ENCODE measurements at places on chromosomes 2 and 18.

GRCh38 chr18:4125627-4126230, 329.4 kb downstream of the DLGAP1 start:
- no peak for DNase-seq

DNA sequence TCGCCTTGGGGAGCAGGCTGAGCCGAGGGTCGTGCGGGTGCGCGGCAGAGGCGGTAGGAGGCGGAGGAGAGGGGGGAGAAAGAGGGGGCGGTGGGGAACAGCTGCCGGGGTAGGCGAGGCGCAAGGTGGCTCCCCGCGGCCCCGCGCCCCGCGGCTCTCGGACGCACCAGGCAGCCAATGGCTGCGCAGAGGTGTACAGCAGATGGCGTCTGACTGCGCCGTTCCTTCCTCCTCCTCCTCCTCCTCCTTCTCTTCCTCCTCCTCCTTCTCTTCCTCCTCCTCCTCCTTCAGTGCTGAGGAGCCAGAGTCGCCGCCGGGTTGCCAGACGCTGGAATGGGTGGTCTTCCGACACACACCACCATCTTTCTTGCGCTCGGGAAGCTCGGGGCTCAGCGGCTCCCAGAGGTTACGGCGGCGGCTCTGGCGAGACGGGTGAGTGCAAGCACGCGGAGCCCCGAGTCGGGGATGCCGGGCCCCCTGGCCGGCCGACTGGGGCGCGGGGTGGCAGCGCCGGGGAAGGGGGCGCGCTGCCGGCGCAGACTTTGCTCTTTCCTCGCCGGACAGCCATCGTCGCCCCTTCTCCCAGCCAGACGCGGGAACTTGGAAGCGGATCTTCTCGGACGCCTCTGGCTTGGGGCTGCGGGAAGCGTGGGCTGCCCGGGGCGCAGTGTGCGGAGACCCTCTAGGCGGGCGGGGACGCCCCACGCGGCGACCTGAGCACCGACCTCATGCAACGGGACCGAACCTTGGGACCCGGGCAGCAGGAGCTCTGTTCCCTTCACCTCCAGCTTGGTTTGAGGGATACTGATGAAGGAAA, at the start of gene THSD7B:
Gene THSD7B (plus strand): TSS at position 290 of the 817 bp plus-strand sequence. CDS start 116,634 bp downstream, outside the sequence.
- DNase-seq, result no peak

GRCh38 chr2:175605640-175606009, 396.4 kb downstream of the LNPK start:
- DNase-seq, result no peak

DNA sequence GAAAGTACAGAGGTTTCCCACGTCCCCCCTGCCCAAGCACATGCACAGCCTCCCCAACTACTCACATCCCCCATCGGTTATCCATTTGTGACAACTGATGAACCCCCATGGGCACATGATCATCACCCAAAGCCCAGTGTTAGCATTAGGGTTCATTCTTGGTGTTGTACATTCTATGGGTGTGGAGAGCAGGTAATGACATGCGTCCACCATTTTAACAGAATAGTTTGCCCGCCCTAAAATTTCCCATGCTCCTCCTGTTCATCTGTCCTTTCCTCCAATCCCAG, 74.3 kb downstream of the LONRF2 start:
- DNase-seq, result no peak

GRCh38 chr2:239642406-239643004, 241.7 kb upstream of the HDAC4 start:
- no peak for DNase-seq

- DNase-seq, result no peak
Measured at GRCh38 chr18:62399276-62399675, 74.2 kb downstream of the TNFRSF11A start.

DNA sequence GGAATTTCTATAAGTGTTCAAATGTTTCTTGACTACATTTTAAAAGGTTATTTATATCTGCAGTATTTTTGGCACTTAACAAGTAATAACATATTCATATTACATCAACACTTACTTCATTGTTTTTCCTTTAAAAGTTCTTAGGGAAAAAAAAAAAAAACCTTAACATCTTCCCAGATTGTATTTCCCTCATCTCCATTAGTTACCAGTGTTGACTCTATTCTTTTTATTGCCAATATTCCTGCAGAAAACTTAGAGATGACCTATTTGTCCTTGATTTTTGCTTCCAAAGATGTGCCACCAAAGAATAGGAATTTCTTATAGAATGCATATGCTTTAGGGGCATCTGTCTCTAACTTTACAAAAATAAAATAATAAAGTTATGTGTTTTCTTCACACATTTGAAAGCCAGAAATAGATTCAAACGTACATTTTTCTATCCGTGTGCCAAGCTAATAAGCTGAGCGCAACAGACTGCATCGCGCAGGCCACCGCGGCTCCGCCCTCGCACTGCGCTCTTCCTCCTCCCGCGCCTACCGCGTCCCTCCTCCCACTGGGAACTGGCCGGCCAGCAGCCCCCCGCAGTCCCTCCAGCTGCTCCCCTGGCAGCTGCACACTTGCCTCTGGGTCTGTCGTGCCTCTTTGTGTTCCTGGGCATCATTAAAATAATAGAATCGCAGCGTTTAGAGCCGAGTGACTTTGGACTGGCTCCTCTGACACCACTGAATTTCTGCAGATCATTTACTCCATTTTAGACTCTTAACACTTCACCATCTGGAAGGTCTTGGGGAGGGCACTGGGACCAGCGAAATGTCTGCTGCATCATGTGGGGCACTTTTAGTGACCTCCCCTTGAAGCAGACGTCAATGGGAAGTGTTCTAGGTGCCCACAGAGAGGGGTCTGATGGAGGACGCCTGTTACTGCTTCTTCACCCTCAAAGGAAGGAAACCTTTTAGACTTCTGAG, 21.2 kb upstream of the NAB1 start:
- no peak for DNase-seq

- no peak for DNase-seq
Measured at GRCh38 chr2:17763641-17764333, 9.8 kb downstream of the GEN1 start.

DNA sequence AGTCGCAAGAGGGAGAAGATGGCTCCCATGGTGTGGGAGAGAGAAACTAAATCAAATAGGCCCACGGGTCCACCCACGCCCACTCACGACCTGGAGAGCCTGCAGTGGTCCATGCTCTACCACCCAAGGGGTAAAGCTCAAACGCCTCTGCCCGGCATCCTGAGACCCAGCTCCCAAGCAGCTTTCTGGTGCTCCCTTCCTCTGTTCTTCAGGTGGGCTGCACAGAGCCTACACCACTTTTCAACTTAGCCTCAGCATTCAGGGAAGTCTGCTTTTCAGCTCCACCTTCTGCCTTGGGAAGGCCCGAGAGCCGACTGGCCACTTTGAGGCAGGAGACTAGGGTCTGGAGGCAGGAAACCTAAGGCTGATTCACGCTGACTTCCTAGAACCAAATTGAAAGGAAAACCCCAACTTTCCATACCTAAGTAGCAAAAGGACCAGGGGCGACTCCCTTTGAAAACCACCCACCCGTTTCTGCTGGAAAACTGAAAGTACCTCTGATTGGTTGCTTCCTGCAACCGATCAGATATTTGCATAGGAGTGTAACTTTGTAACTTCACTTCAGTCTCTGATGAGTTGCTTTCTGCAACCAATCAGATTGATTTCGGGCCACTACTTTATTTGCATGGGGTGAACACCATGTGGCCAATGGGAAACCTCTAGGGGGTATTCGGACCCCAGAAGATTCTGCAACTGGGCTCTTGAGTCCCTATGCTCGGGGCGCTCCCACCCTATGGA, 26.8 kb upstream of the SPATA3 start:
- DNase-seq, result no peak

GRCh38 chr2:83055376-83056010, 1403.6 kb downstream of the SUCLG1 start:
- DNase-seq, result no peak

- DNase-seq, result no peak
Measured at GRCh38 chr2:127061375-127062273, 45.3 kb downstream of the BIN1 start.

DNA sequence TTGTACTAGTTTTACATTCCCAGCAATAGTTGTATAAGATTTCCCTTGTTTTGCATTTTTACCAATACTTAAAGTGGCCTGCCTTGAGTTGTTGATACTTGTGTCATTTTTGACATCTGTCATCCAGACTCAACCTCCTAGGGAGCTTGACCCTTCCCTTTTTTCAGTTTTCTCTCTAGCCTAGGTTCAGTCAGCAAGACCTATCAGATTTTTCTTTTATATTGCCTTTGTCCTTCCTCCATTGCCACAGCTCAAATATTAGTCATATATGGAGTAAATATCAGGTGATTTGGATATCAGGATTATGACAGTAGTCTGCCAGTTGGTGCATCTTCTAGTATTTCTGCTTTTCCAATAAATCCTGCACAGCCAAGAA, 13.4 kb downstream of the CENPO start:
- no peak for DNase-seq

DNA sequence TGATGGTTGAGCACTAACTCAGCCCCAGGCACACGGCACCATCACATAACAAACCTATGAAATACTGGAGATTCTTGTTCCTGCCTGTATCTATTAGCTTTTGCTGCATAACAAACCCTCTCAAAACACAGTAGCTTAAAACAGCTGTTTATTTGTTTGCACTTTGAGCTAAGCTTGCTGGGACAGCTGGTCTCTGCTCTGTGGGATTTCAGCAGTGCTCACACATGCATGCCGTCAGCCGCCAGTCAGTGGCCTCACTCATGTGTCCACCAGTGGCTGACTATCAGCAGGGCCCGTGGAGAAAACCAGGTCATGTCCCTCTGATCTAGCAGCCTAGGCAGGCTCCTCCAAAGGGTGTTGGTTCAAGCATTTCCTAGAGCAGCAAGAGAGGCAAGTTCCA, 52.8 kb upstream of the RAB12 start:
- no peak for DNase-seq

GRCh38 chr2:203772456-203773165, 66.2 kb downstream of the CD28 start:
- DNase-seq, result no peak

DNA sequence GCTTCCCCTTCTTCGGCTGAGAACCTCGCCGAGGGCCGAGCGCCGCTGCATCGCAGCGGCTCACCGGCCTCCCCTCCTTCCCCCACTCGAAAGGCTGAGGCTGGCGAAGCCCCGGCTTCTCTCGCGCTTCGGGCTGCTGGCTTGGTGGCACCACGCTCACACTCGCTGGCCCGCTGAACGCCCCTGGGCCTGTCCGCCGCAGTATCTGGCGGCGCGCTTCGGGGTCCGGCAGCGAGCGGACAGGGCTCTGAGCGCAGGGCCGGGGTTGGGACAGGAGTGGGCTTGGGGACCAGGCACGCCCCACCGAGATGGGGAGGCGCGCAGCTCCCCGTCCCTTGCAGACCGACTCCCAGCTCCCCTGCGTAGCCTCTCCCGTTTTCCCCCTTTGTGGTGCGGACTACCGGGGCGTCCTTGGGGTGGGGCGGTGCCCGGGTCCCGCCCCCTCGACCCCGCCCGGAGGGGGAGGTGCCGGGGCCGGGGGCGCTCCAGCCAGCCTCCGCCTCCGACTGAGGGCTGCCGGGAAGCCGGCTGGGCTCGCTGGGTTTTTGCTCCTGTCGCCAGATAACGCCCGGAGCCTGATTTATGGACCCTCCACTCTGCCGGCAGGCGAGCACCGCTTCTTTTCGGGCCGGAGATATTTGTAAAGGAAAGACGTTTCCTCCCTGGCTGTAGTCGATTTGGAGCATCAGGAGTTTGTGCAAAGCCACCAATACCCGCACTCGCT, 3.8 kb downstream of the GBX2 start:
- no peak for DNase-seq

GRCh38 chr2:120660771-120661459, 74.8 kb upstream of the GLI2 start:
- DNase-seq, result no peak

DNA sequence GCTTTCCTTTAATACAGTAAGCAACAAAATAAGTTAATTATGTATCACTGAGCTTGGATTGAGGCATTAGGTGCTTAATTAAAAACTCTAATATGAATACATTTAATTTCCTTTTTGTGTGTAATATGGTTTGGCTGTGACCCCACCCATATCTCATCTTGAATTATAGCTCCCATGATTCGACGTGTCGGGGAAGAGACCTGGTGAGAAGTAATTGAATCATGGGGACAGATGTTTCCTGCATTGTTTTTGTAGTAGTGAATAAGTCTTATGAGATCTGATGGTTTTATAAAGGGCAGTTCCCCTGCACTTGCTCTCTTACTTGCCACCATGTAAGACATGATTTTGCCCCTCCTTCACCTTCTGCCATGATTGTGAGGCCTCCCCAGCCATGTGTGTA, 325.4 kb upstream of the CDH7 start:
- DNase-seq, result no peak

GRCh38 chr18:33849731-33850130, 271.7 kb downstream of the ASXL3 start:
- no peak for DNase-seq

GRCh38 chr2:73718421-73718820, 18.7 kb downstream of the TPRKB start:
- no peak for DNase-seq

DNA sequence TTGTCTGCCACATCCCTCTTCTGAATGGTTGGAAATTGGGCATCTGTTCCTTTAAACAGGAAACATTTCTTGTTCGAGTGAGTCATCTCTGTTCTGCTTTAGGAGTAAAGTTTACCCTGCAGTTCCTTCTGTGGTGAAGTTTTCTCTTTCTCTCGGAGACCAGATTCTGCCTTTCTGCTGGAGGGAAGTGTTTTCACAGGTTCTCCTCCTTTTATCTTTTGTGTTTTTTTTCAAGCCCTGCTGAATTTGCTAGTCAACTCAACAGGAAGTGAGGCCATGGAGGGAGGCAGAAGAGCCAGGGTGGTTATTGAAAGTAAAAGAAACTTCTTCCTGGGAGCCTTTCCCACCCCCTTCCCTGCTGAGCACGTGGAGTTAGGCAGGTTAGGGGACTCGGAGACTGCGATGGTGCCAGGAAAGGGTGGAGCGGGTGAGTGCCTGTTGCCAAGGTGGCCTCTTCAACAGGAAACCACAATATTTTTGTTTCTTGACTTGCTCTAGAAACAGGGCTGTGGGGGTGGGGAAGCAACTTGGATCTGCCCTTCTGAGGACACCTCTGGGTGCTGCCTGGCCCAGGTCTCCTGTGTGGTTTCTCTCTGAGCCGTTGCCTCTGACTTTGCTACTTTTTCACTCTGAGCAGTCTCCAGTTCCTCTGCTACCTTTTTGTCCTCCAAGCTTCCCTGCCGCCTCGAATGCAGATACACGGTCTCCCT, 2.2 kb upstream of the CASP8 start:
- DNase-seq, result peak; percentile 92

DNA sequence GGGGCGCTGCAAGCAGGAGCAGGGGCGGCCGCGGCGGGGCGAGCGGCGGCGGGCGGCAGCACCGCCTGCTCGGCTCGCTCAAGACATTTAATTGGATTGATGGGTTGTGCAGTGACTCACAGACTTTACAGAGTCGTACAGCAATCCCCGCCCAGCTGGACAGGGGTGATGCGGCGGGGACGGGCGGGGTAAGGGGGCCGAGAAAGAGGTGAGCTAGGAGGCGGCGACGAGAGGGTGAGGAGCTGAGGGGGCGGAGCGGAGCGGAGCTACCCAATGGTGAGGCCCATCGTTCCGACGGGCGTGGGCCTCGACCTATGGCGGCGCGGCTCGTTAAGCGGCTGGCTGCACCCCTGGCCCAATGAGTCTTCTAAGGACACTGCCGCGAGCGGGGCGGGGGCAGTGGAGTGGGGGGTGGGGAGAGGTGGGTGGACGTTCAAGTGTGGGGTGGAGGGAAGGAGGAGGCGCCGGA, 97.1 kb upstream of the SERTAD2 start:
- DNase-seq, result peak; percentile 96

- DNase-seq, result no peak
Measured at GRCh38 chr2:232884549-232885263, 14.6 kb downstream of the SNORC start.

GRCh38 chr2:139514951-139515350, 734.8 kb upstream of the NXPH2 start:
- DNase-seq, result no peak
